GM23248 (cell line): ENCODE measurements at places on chromosomes 12 and 14. TPM values are rescaled to one million over a fixed set of nuclear protein-coding genes. Genes with fewer than 3 reads are reported as not detected.

GRCh38 chr12:65822732-65823512 is 1.4 kb upstream of the HMGA2 start:
- peak overlapping the region; percentile 91 for H3K4me3 ChIP-seq
- H3K4me1 ChIP-seq = peaks cover 36% of the 10 kb centered on the region
- DNase-seq = peak; percentile 42

The FGF6 gene
- not detected in 2 replicates for total RNA-seq

DNA sequence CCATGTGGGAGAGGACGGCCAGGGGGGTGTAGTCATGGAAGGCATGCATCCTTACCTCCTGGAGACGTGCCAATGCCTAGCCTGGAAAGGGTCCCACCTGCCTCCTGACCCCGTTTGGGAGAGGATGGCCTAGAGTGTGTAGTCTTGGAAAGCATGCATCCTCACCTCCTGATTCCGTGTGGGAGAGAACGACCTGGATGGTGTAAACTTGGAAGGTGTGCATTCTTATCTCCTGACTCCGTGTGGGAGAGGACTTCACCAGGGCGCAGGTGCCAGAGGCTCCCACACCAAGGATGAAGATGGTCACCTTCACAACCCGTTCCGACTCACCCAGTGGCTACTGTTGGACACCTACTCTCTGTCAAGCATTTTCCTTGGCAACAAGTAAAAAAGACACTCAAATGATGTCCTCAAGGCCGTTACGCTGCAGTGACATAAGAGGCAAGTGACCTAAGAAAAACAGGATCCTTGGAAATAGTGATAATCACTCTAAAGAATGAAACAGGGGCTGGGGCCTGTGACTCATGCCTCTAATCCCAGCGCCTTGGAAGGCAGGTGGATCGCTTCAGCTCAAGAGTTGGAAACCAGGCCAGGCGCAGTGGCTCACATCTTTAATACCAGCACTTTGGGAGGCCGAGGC is 37.5 kb upstream of the FZD10 start:
- H3K27ac ChIP-seq = no peak overlapping the region
- no peak overlapping the region for H3K4me3 ChIP-seq
- no peak for DNase-seq
- H3K4me1 ChIP-seq = no peaks in the 10 kb centered on the region
- no peaks in the 10 kb centered on the region for H3K27me3 ChIP-seq
- no peaks in the 10 kb centered on the region for H3K36me3 ChIP-seq

The DTX1 gene
- total RNA-seq = not detected in 2 replicates

The SLC11A2 gene
- total RNA-seq = 16.3 and 22.8 TPM in 2 replicates

The DIP2B gene
- total RNA-seq = 17.9 and 19.5 TPM in 2 replicates

GRCh38 chr12:86331012-86331411 is 74.8 kb upstream of the MGAT4C start:
- no peak for DNase-seq
- no peaks in the 10 kb centered on the region for H3K27me3 ChIP-seq
- no peaks in the 10 kb centered on the region for H3K36me3 ChIP-seq
- no peak overlapping the region for H3K4me3 ChIP-seq
- no peaks in the 10 kb centered on the region for H3K4me1 ChIP-seq
